ENCODE measurements at places on chromosomes 13 and 19.

GRCh38 chr19:41377977-41378709 lies 1.8 kb downstream of the TMEM91 start:
- no peak for DNase-seq

DNA sequence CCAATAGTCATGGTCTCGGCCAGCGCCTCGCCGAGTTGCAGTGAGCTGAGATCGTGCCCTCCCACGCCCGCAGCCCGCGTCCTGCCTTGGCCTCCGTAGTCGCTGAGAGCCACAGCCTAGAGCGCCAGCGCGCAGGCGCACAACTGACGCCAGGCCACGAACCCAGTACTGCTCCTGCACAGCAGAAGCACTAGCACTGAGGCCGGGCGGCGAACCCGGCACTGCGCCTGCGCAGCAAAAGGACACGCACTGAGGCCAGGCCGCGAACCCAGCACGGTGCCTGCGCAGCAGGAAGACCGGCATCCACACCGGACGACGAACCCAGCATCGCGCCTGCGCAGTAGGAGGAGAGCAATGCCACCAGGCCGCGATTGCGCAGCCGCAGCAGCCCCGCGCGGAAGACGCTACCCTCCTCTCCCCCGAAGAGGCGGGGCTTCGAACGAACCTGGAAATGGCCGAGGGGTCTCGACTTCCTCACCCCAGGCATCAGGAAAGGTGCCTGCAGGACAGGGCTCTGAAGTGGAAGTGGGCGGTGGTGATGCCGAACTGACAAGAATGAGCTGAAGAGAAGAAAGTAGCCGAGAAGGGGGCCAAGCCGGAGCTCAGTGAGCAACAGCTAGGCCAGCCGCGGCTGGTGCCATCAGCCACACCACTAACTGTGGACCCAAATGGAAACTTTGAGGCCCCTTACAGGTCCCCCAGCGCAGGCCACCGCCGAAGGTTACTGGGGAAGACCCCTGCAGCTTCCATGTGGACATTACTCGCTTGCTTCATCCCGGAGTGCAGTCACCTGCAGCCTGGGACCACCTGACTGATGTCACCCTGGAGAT lies 7.5 kb downstream of the F10 start:
- DNase-seq = no peak

DNA sequence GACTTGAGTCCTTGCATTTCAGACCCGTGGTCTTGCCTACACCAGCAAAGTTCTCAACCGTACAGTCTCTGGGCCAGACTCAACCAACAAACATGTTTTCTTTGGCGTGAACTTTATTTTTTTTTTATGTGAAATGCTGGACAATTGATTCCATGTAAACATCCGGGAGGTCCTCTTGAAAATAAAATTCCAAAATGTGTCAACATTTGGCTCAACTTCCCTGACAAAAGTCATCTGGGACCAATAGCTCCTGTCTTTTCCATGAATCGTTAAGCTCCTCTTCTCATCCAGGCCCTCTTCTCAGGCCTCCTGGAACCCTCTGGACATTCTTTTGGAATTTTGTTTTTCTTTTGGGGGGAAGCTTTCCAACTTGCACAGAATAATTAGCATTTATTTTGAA lies 2.7 kb downstream of the ALDH16A1 start:
- DNase-seq = no peak

DNA sequence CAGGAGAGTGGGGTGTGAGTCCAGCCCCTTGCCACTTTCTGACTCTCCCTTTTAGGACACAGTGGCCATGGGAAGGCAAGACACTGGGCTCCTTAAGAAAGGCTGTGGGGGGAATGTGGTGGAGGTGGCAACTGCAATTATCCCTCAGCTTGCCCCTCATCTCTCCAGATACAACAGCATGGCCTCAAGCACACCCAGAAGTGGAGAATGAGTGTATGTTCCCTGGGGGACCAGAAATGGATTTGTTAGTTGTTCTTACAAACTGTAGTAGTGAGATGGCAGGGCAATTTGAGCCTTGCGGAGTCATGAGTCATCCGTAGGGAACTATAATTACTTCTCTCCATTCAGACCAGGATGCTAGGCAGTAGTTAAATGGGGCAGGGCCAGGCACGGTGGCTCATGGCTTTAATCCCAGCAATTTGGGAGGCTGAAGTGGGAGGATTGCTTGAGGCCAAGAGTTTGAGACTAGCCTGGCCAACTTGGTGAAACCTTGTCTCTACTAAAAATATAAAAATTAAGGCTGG lies 25.6 kb upstream of the CXCL17 start:
- no peak for DNase-seq
